ENCODE measurements at places on chromosomes 5 and 9.

GRCh38 chr5:143741421-143741820 lies 70.5 kb upstream of the HMHB1 start:
- no peak for DNase-seq

GRCh38 chr9:109950710-109951443 lies 170.9 kb downstream of the PALM2AKAP2 start:
- no peak for DNase-seq

- DNase-seq: no peak
Observed at GRCh38 chr9:120183615-120184014, 396.4 kb downstream of the CDK5RAP2 start.

DNA sequence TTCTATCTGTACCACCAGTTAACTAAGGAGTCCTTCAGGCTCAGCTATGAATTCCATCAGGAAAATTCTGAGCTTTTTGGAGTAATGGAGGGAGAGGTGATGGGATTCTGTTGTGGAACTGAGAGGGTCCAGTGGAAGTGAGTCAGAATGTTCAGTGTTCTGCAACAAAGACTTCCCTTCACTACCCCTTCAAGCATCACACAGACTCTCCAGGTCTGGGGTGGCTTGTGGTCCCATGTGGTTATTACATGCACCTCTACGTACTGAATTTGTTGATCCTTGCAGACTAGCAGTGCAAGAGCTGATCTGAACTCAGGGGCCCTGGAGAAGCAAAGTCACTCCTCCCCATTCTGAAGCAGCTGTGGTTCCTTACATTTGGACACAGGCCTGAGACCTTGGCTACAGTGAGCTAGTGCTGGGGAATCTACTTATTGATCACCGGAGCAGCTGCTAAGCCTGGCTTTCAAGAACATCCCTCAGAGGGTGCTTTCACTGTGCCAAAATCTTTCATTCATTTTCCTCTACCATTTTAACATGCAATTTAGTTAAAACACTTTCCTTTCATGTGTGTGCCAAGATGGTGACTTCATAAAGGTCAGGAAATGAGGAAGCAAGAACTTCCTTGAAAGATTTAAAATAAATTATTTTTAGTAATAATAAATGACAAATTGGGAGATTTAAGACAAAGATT lies 75.0 kb upstream of the TNC start:
- no peak for DNase-seq

- no peak for DNase-seq
Observed at GRCh38 chr5:150599917-150600511, 40.4 kb upstream of the SYNPO start.

DNA sequence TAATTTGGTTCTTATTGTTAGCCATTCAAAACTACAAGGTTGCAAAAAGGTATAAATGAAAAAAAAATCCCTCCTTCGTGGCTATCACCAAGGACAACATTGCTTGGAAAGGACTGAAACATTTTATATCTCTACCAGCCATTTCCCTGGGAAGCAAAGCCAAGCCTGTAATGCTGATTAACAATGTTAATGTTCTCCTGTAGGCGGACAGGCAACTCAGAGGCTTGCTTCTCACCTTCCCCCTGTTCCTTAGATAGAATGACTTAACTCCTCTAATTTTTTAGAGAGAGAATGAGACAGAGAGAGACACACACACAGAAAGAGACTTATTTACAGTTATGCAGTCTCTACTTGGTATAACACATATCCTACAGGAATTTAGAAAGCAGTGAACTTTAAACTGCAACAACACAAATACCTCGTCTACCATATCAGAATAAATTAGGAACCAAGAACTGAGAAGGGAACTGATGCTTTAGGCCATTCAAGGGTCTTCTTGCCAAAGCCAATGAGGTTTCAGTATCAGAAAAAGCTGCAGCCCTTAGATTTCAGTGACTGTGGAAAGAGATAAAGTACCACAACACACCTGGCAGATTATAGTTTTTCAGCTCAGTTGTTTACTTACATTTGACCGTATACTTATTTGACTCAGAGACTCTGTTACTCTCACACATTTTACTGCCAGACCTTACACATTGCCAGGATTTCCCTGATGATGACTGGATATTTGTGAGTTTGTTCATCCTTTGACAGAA lies 20.9 kb upstream of the MAN2A1 start:
- no peak for DNase-seq

- DNase-seq: no peak
Observed at GRCh38 chr5:171574376-171574775, 154.9 kb downstream of the FGF18 start.

GRCh38 chr5:154771383-154771901 lies 16.3 kb downstream of the LARP1 start:
- no peak for DNase-seq

GRCh38 chr9:3662671-3663070 lies 136.9 kb upstream of the RFX3 start:
- DNase-seq: no peak

DNA sequence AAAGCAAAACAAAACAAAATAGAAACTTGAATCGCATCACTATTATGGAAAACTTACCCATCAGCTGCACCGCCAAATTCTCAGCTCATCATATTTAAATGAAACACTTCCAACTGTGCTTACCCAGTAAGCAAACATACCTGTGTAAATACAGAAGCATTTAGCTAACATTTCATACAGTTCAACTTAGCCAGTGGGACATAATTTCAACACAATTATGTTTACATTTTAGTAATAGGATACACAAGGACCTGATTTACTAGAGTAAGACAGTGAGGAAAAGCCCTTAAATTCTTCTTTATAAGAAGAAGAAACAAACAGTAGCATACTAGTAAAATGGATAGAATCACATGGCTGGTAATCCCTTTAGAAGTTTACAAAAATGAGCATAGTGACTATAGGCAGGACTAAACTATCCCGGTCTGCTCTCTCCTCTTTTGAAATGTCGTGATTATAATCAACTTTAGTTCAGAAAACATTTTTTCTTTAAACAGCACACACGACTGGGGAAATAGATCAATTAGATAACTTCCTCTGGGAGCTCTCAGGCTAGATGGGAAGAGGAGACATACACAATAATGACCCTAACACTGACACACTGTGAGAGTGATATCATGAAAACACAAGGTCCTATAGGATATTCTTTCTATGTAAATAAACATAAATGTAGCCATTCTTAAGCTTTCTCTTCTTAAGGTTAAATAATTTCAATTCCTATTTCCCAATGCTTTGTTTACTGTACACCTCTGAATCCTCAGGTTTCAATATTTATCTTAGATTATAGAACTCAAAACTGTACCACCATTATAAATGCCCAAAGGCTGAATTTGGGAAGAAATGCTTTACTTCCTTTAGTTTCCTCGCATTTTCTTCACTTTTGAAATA lies 15.9 kb upstream of the CDC20B start:
- no peak for DNase-seq

DNA sequence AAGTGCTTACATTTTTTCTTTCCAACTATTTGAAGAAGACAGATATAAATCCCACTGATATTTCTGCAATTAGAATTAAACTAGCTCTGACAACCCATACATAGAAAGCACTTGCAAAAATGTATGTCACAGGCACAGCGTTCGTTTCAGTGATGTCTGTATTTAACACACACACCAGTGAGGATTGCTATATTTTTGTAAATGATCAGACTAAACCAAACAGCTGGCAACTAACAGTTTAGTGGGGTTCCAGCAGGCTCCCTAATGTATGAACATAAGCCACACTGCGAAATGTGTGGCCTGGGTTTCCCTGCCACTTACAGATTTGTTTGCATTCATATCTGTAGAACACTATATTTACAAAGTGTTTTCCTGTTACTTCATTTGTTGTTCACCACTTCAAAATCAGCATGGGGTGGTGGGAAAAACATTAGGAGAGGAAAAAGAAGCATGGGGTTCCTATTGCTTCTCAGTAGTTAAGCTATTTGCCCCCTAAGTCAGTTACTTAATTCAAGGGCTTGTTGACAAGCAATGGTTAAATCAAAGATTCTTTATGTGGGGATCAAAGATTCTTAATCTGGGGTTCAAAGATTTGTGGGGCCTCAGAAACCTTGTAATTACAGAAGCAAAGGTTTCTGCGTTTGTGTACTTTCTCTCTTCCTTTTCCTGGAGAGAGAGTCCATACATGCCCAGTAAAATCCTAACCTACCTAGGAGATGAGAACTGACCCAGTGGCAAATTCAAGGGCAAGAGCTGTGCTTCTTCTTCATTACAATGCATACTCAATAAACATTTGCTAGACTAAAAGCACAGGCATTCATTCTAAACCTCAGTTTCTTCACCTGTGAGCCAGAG lies 27.1 kb downstream of the ZNF608 start:
- no peak for DNase-seq

DNA sequence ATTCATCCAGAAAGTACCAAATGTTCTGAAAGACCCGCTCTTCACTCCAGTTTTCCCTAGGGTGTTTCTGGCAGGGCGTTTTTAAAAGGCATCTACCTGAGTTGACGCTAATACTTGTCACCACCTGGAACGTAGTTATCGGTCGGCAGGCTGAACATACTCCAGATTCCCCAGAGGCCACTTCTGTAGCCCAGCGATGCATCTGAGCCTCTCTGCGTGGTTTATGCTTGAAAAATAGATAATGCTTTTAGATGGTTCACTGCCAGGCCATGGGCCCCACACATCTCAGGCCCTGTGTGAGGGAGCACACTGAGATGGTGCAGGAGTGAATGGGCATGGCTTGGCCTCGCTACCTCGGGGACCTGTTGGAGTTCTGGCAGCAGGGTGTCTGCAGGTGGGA lies 33.0 kb upstream of the NCS1 start:
- DNase-seq: no peak

- no peak for DNase-seq
Observed at GRCh38 chr9:82456642-82457041, 468.1 kb downstream of the SPATA31D1 start.

DNA sequence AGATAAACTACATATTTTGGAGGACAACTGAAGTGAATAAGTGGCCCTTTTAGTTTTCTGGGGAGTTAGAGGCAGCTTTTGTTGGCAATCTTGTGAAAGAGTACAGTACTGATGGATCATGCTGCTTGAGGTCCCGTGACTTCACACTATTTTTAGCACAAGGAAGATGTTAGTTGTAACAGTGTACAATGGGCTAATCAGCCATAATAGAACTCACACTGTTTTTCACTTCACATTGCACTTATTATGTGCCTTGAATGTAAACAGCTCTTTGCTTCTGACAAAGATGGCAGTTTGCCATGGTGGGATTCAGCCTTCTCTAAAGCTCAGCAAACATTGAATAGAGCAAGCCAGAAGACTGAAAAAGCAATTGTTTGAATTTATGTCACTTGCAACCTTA lies 176.7 kb upstream of the ZNF608 start:
- DNase-seq: no peak

DNA sequence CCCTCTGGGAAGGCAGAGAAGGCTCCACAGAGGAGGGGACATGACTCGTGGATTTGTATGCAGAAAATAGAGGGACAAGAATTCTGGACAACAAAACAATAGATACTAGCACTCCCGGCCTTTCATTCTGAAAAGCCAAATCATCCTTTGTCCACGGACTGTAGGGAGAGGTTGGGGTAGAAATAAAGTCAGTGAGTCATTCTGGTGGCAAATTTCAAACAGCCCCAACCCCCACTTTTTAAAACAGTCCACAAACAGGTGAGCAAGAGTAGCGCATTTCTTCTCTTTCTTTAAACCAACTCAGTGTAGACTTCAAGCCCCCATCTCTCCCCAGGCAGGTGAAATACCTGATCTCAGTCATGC lies 56.1 kb downstream of the PTPDC1 start:
- no peak for DNase-seq

- no peak for DNase-seq
Observed at GRCh38 chr9:133892193-133892920, 99.8 kb downstream of the VAV2 start.

GRCh38 chr9:21852754-21853153 lies 50.3 kb downstream of the MTAP start:
- no peak for DNase-seq

GRCh38 chr9:21708260-21708711 lies 94.2 kb upstream of the MTAP start:
- DNase-seq: no peak

- DNase-seq: no peak
Observed at GRCh38 chr5:88785746-88786565, 97.0 kb downstream of the MEF2C start.

- DNase-seq: no peak
Observed at GRCh38 chr5:135343413-135343812, 55.6 kb downstream of the MACROH2A1 start.

GRCh38 chr5:96093890-96094381 lies 132.3 kb upstream of the ELL2 start:
- no peak for DNase-seq

DNA sequence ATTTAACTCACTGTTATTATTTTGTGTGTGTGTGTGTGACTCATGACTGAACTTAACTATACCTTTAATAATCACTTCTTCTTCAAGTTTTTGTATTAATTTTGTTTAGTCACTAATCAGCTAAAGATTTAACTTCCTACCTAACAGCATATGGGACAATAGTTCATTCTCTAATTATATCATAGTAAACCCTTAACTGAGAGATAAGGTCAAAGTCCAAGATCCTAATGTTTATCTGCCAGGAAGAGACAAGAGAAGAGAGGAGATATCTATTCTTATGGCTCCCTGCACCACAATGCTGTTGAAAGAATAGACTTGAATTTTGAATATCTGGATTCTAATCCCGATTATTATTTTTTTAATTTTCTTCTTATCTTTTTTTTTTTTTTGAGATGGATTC lies 28.1 kb downstream of the FREM1 start:
- DNase-seq: no peak

- DNase-seq: no peak
Observed at GRCh38 chr9:70962761-70963440, 158.5 kb downstream of the TRPM3 start.

- DNase-seq: no peak
Observed at GRCh38 chr9:2085716-2086115, 70.6 kb downstream of the SMARCA2 start.

DNA sequence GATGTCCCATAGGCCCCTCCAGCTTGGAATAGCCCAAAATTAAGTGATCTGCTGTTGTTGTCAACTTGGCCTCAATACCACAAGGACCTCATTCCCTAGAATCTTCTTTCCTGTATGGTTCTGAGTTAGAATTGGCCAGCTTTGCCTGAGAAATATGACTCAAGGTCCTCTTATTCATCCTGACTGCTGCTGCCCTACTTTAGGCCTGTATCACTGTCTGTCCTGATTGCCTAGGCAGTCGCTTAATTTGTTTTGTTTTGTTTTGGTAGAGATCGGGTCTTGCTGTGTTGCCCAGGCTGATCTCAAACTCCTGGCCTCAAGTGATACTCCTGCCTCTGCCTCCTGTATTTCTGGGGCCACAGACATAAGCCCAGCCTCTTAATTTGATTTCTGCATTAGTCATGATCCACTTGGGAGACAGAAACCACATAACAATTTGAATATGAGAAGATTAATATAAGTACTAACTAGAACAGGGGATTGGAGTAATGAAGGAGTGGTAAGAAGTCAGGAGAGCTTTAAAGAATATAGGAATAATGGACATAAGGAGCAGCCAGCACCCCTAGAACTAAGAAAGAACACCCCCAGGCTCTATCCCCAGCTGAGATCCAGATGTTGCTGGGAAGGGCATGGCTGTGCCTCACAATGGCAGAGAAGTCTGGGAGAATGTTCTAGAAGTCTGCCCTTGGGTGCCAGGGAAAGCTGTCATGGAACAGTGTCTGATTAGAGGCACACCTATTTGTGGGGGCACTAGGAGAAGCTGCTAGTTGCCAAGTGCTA lies 4.6 kb downstream of the TEX53 start:
- DNase-seq: no peak

GRCh38 chr9:71121275-71122021 lies at the start of gene TRPM3:
TSS of gene TRPM3 (minus strand) at chr9:71121621. CDS start at chr9:71121354, 267 bp downstream.
- no peak for DNase-seq

Measured in amygdala (tissue), 56 donors.